Neural progenitor cell (in vitro differentiated cells): ENCODE measurements at places on chromosomes 2 and 18.

- DNase-seq, result peak; percentile 33
These were observed 236.0 kb downstream of the DOK6 start for GRCh38 chr18:69636529-69637301.

- no peak for DNase-seq
These were observed 1101.5 kb upstream of the KLHL29 start for GRCh38 chr2:22283436-22283835.

DNA sequence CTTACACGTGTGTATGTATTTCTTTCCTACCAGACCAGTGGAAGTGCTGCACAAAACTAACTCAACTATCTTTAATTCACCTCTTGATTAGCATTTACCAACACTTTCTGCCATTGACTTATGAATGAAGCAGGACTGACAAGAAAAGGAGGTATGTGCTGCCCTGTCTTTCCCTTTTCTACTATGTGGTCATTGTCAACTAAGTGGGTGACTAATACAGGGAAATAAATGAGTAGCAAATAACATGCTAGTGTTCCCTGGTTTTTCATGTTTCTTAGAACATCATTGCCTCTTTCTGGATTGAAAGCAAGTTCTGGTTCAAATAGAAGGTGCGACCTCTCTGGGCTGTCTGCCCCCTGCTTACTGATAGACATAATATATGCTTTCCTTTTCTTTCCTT is 58.0 kb downstream of the LINC00305 start:
- no peak for DNase-seq

- no peak for DNase-seq
These were observed 19.9 kb upstream of the ELAC1 start for GRCh38 chr18:50947899-50948298.

- DNase-seq, result no peak
These were observed 158.5 kb downstream of the FTCDNL1 start for GRCh38 chr2:199692489-199692888.

DNA sequence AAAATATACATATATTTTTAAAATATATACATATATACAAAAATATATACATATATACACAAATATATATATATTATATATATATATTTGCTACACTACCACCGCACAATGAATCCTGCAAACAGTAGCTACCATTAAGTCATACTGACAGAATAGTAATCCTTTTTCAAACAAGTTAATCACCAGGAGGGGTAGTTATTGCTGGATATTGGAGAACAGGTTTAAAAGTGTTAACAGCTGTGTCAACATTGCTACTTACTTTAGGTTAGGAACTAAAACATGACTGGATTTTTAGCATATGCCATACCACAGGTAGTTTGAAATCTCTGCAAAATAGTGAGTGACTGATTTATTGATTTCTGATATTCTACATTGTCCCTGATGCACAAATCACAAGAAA is 529.1 kb upstream of the CDH7 start:
- no peak for DNase-seq

- no peak for DNase-seq
These were observed 365.5 kb upstream of the ID2 start for GRCh38 chr2:8316356-8316755.

- DNase-seq, result no peak
These were observed 277.4 kb downstream of the NRXN1 start for GRCh38 chr2:50754514-50754913.

- DNase-seq, result no peak
These were observed 2.0 kb downstream of the C2orf92 start for GRCh38 chr2:97671526-97671925.

- no peak for DNase-seq
These were observed 72.1 kb downstream of the PSMG2 start for GRCh38 chr18:12774982-12775381.

DNA sequence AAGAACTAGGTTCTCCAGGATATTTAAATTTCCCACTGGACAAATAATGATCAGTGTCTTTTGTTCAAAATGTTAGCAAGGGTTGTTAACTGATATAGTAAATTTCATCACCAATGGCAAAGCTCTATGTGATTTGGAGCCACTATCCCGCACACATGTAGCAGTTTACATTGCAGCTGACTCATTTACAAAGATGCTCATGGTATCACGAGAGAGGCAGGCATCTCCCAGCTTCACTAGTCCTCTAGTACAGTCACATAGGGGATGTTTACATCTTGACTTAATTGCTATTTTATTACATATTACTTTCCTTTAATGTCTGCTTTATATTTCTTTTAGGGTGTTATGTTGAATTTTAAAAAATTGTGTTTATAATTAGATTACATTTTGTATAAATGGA is 30.7 kb downstream of the KCNE4 start:
- DNase-seq, result no peak

- peak; percentile 56 for DNase-seq
These were observed 12.2 kb upstream of the ATP6V1B1 start for GRCh38 chr2:70923378-70924015.

DNA sequence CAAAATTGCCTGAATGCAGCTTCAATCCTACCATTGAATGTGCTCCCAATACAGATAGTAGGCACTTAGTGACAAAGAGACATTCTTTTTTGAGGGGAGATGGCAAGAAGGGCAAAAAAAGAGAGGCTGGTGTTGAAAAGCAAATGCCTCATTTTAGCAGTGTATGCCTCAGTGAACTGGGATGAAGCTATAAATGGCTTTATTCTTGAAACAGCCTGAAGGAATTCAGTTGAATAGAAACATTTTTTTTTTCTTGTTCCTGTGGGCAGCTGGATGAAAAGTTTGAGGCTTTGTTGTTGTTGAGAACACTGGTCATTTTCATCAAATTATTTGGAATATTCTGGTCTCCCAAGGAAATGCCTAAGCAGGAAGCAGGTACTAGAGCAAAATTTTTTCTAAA is 228.9 kb downstream of the RNF144A start:
- no peak for DNase-seq

DNA sequence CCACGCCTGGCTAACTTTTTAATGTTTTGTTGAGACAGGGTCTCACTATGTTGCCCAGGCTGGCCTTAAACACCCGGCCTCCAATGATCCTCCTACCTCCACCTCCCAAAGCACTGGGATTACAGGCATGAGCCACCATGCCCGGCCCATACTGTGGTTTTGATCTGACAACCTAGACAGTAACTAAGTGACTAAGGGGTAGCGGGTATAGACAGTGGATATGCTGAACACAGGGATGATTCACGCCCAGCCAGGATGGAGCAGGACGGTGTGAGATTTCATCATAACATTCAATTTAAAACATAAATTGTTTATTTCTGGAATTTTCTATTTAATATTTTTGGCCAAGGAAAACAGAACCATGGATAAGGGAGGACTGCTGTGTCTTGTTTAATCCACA is 36.0 kb upstream of the YPEL5 start:
- DNase-seq, result no peak

DNA sequence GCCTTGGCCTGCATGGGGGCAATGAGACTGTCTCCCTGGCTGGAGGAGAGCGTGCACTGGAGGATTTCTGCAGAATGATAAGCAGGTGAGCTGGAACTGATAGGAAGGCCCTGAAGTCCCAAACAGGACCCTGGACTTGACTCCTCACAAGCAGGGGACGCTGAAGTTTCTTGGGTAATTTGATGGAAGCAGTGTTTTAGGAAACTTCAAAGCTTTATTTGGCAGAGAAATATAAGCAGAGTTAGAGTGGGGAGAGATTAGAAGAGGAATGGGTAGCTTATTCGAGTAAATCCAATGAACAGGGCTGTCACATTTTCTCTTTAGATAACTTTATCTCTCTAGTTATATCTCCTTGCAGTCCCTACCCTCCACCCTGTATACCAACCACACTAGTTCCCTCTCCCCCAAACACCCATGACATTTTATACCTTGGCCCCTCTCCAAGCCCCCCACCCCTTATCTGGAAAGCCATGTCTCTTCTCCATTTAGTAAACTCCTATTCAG is 73.6 kb upstream of the IGFBP5 start:
- DNase-seq, result no peak

DNA sequence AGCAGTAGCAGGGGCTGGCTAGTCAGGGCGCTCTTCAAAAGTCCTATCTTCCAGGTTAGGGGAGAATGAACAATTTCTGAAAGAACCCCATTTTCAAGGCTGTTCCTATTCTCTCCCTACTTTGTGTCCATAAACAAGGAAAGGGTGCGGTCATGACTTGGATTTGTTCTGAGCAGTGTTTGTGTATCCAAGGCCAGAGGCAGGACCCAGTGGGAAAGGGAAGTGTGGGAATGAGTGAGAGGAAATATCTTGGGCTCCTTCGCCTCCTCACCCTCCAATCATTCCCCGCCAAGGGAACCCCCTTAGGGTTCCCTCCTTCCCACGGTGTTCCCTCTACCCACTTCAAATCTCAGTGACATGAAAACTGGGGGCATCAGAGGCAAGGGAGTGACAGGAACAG is 25.5 kb upstream of the SPTBN1 start:
- no peak for DNase-seq

DNA sequence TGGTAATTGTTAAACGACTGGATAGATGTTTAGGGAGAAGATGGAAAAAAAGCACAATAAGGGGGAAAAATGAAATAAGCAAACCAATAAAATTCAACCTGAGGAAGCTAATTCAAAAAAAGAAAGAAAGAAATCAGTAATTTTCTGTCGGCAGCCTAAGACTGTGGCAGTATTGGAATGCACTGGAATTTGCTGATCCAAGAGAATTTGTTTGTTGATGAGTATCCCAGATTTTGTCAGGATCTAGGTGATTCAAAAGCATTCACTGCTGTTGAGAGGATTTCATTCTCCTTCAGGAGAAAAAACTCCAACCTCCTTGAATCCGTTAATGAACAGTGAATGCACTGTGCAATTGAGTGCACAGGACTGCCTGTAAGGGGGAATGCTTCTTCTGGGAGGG is 546.7 kb downstream of the CNTNAP5 start:
- DNase-seq, result no peak

DNA sequence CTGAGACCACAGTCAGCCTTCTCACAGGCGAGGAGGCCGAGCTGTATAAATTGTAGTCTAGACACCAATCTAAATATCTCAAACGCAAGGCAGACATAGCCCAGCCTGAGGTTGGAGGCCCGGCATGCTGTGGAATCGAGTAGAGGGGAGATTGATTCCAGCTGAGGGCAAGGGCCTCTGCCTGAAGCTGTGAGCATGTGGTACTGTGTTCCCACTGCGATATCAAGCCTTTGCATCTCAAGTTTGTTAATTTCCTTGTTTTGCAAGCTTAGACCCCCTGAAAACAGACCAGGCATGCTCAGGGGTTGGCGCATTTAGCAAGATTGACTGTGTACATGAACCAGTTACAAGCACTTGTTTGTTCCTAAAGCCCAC is 65.1 kb upstream of the FOSL2 start:
- DNase-seq, result no peak

DNA sequence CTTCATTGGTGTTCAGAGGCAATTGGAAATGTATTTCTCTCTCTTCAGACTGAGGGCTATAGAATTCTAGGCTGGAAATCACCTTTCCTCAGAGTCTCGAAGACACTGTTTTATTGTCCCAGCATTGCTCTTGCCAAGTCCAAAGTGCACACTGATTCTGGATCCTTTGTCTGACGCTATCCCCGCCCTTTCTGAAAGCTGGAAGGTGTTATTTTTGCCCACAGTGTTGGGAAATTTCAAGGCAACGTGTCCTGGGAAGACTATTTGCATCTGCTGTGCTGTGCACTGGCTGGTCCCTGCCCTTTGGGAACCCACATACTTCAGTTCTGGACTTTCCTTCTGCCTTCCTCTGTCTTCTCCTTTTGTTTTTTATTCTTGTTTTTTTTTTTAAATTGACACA is 190.8 kb downstream of the SH3BP4 start:
- no peak for DNase-seq

- DNase-seq, result no peak
These were observed 37.5 kb downstream of the MYT1L start for GRCh38 chr2:2293527-2294089.

GRCh38 chr2:159217676-159218075 is 68.8 kb downstream of the WDSUB1 start:
- no peak for DNase-seq

- no peak for DNase-seq
These were observed 326.8 kb downstream of the OSR1 start for GRCh38 chr2:19031642-19032041.

GRCh38 chr2:42754021-42754775 is 9.7 kb downstream of the OXER1 start:
- no peak for DNase-seq

- no peak for DNase-seq
These were observed 308.1 kb downstream of the GBX2 start for GRCh38 chr2:235860111-235860510.

- DNase-seq, result no peak
These were observed 86.3 kb upstream of the MBOAT2 start for GRCh38 chr2:9089831-9090230.

GRCh38 chr2:135963841-135964240 is 21.6 kb downstream of the DARS1 start:
- DNase-seq, result no peak

DNA sequence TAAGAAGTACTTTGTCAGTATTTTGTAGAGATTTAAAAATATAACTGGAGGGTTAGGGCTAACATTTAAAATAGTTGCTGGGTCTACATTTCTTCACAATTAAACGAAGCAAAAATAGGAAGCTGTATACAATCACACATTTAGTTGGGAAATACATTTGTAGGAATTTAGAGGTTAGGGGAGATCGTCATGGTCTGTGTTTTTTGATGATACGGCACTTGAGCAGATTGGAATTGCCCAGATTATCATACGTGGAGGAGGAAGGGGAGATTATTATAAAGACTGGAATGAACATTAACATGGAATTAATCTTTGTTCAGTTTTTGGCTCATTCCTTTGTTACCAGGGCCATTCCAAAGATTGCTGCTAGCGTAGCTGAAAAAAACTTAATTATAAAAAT is 84.6 kb downstream of the MTA3 start:
- DNase-seq, result no peak

DNA sequence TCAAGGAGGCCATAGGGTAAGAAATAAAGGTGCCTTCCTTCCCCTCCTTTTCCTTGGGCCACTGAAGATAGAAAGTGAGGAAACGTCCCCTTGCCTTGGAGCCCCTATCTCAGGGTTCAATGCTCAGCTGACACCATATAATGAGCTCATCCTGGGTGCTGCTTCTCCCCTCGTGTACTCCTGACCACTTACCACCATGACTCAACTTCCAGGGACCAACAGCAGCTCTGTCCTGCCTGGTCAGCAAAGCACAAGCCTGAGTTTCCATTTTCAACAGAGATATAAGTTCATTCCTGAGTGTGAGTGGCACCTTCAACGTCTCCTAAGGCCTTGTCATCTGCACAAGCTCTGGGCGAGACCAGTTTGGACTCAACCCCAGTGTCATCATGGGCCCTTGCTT is 151.2 kb downstream of the CAPN13 start:
- no peak for DNase-seq

- DNase-seq, result peak; percentile 68
These were observed 1.3 kb downstream of the RASGRP3 start for GRCh38 chr2:33477473-33478468.

GRCh38 chr2:227221120-227221519 is 56.7 kb downstream of the COL4A3 start:
- DNase-seq, result no peak

- DNase-seq, result no peak
These were observed 67.4 kb downstream of the UBE2E3 start for GRCh38 chr2:181047829-181048228.

- DNase-seq, result no peak
These were observed 30.5 kb downstream of the FOSL2 start for GRCh38 chr2:28422908-28423741.
